Stimulated activated CD8-positive, alpha-beta memory T cell treated with anti-CD3 and anti-CD28 coated beads, Interleukin-7, amount 100 ng/mL, for 1 hour (primary cell): ENCODE measurements at places on chromosomes 5 and 9.

DNA sequence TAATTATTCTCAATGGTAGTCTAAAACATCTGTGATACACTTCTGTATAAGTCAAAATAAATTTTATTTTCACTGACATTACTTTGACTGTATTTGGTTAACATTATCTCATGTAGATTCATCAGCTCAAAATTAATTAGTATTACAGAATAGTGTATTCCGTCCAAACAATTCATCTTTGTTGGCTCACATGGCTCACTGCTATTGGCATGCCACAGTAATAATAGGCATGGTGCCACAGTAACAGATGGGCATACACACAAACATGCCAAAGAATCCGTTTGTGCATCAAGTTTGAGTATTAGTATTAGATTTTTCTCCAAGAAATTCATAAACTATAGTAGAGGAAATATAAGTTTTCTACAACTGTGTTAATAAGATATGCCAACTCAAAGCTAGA, 14.2 kb downstream of the AP3B1 start:
- no peak for DNase-seq

DNA sequence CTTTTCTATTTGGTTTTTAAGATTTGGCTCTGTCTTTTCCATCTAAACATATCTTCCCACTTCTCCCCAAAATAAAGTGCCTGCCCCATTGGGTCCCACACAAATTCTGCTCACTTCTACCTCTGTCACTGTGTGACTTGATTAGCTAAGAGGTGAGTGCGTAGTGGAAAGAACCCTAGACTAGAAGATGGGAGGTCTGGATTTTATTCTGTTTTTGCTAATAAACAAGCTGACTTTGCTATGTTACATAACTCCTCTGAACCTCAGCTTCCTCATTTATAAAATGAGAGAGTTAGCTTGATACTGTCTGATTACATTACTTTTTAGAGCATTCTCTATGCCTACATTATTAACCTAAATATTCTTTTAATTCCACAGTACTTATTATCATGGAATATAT, 51.3 kb upstream of the PTGER4 start:
- no peak for DNase-seq

GRCh38 chr9:70856411-70856810, 265.0 kb downstream of the TRPM3 start:
- no peak for DNase-seq

- DNase-seq, result no peak
These were observed 91.9 kb upstream of the RASEF start for GRCh38 chr9:83154821-83155220.
